ENCODE measurements at places on chromosomes 3 and 15. TPM values are rescaled to one million over a fixed set of nuclear protein-coding genes. Genes with fewer than 3 reads are reported as not detected.

DNA sequence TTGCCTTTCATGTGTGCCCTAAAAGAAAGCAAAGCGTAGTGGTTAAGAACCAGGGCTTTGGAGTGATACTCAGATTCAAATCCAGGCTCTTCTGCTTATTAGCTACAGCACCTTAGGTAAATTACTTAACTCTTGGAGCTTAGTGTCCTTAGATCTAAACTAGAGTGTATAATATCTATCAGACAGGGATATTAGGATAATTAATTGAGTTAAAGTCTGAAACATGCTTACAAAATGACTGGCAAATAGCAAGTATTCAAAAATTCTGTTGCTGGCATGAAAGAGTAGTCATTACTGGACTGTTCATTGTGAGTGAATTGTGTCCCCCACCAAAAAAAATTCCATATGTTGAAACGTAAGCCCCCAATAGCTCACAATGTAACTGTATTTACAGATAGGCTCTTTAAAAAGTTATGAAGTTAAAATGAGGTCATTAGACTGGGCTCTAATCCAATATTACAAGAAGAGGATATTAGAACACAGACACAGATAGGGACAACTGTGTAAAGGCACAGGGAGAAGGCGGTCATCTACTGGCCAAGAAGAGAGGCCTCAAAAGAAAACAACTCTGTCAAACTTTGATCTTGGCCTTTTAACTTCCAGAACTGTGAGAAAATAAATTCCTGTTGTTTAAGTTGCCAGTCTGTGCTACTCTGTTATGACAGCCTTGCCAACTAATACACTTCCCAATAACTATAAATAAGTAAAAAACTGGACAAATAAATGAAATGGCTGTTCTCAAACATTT is 60.4 kb upstream of the LRRC3B start:
- DNase-seq = no peak

DNA sequence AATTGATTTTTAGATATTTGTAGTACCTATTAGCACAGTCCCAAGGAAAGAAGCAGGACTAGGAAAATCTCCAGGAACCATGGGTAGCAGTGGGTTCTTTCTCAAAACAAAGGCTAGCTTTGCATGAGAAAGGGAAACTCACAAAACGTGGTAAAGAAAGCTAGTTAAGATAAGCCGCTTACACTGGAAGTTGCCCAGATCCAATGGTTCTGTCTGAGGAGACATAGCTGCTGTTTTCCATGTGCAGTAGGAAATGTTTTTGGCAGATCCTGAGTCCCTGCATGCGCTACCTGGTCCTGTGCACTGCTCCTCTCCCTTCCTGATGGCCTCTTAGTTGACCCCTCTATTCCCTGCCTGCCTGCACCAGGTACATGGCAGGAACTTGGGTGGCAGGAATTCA is 60.4 kb downstream of the TFG start:
- no peak for DNase-seq

GRCh38 chr3:116849261-116849688 is 139.7 kb downstream of the TUSC7 start:
- DNase-seq = no peak

GRCh38 chr3:87041191-87041590 is 50.2 kb upstream of the VGLL3 start:
- DNase-seq = no peak

GRCh38 chr15:82135638-82136037 is 89.8 kb upstream of the MEX3B start:
- DNase-seq = no peak

- DNase-seq = no peak
Observed at GRCh38 chr3:54215521-54215920, 93.2 kb downstream of the CACNA2D3 start.

The SEMA7A gene
- total RNA-seq = 1.3 TPM

Data from pulmonary artery endothelial cell (primary cell).